Hindlimb muscle (tissue), 1 donor: ENCODE measurements at places on chromosomes 12 and 14. TPM values are rescaled to one million over a fixed set of nuclear protein-coding genes. Genes with fewer than 3 reads are reported as not detected.

DNA sequence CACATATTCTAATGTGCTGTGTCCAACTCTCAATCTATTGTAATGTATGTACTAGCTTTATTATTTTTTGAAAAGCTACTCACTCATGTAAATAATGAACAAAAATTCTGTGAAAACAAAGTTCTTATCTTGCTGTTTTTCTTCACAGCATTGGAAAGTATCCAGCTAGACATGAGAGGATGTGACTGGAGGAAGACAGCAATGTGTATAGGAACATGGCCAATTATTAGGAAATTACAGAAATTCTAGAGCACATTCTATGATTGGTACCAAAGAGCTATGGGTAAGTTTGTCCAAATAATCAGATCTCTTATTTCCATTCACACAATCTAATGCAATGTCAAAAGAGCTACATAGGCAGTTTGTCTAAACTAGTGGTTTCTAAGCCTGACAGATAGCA, 1100.2 kb downstream of the FSCB start:
- no peak for DNase-seq

DNA sequence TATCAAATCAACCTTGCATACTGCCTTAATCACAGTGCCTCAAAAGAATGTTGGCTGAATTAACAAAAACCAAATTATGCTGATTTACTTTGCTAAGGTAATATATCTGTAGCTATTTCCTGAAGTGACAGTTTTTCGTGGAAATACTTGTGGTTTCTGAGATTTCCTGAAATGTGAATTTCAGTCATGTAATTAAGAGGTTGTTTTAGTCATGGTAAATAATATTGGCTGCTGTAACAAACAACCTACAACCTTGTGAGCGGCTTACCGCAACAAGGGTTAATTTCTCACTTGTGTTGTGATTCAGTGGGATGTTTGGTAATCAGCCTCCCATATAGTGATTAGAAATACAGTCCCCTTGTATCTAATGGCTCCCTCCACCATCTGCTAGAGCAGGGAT, 387.9 kb downstream of the NELL2 start:
- no peak for DNase-seq

DNA sequence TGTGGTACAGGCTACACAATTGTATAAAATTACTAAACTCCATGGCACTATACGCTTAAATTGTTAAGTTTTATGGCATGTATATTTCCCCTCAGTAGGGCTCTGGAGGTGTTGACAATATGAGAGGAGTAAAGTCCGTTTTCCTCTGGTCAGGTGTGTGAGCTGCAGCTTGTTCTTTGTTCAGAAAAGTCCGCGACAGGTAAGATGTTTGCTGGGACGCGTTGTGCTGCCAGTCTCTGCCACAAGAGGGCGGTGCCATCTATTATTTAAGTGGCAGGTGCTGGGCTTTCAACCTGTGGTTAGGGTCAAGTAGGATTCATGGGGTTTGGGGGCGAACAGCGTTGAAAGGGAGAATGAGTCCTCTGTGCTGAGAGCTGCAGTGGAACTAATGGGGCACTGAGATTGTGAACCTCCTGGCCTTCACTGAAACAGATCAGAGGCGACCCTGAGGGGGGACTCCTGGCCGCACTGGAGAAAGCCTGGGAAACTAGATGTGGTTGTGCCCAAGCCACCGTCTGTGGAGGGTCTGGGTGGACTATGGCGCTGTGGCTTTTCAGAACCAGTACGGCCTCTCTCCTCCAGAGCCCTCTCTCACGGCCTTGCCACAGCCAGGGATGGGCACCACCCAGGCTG, 179.0 kb downstream of the SLC15A4 start:
- DNase-seq: no peak

DNA sequence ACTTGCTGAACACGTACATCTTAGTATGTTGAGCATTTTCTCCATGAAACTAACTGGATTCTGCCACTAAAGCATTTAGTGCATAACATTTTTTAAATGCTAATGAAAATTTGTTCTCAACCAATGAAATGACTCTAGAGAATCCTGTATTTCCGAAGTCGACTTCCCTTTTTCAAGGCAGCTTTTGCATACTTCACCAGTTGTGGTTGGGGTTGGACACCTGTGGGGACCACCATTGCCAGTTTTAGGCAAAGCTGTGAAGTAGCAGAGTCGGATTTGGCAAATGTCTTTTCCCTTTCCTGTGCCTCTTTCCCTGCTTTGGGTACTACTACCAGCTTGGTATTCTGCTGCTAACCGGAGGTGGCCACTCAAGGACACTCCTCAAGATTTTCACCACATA, 349.2 kb downstream of the BCAT1 start:
- DNase-seq: no peak

DNA sequence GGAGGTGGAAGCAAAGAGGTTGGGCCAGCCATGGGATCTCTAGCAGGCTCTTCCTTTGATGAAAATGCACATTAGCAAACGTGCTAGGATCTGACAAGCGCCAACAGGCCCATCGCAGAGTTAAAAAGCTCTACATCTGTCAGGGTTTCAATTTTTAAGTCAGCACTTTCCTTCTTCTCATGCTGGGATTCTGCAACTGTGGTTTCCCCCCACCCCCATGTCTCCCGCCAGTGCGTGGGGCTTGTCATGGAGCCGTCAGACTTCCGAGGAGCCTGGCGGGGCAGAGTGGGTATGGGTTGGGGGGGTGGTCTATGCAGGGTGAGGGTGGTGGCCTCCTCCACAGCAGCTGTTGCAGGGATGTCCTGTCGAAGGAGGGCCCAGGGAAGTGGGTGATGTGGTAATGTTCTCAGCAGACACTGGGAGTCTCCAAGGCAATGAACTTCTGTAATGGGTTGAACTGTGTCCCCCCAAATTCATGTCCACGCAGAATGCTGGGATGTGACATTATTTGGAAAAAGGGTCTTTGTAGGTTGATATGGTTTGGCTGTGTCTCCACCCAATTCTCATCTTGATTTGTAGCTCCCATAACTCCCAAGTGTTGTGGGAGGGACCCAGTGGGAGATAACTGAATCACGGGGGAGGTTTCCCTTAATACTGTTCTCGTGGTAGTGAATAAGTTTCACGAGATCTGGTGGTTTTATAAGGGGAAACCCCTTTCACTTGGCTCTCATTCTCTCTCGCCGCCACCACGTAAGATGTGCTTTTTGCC, 115.2 kb upstream of the MAP1LC3B2 start:
- no peak for DNase-seq

- no peak for DNase-seq
These were observed 262.6 kb upstream of the BTG1 start for GRCh38 chr12:92408072-92408900.

GRCh38 chr14:66069830-66070541, 416.2 kb upstream of the CCDC196 start:
- DNase-seq: no peak

DNA sequence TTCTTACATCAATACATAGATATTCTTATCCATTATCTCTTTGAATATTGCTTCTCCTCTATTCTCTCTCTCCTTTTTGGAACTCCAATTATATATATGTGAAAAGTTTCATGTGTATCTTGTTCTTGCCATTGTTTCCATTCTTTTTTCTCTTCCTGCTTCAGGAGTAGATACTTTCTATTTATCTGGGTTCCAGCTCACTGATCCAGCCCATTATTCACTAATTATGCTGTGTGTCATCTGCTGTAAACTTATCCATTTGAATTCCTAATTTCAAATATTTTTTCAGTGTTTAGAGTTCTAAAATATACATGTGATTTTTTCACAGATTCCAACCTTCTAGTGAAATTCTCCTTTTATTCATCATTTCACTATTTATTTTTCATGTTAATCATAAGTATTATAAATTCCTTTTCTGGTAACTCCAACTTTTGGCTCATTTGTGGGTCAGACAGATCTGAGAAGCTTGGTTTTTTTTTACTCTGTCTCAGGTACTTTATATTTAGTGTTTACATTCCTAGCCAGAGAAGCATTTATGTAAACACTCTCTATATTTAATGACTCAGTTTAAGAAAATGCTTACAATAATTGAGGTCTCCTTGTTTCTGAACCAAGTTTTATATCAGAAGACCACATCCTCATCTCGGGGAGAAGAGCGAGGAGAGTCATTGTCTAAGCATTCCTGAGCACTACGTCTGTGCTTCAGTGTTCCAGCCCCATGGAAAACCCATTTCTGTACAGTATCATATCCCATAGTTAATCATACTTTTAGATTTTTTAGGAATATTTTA, 15.9 kb upstream of the AMIGO2 start:
- DNase-seq: no peak

- DNase-seq: no peak
These were observed 15.0 kb downstream of the WNT5B start for GRCh38 chr12:1643905-1644533.

GRCh38 chr12:92539976-92540781, 162.6 kb upstream of the PLEKHG7 start:
- DNase-seq: no peak

GRCh38 chr12:104670439-104671408, 214.0 kb downstream of the CHST11 start:
- no peak for DNase-seq

DNA sequence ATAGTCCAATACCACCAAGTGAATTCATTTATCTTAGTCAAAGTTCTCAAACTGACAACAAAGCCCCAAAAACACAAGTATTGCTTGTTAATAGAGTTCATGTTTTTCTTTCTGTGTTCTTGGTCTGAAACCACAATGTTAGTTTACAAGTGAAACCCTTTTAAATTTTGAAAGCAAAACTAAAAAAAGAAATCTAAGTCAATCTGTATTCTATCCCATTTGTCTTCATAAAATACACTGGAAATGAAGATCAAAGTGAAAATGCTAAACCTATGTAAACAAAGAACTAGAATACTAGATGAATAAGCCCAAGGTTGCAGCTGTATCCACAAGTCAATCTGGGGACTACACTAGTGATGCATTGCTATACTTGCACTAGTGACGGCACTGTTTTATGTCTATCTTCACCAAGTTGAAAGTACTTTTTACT, 10.4 kb downstream of the MAP4K5 start:
- no peak for DNase-seq

DNA sequence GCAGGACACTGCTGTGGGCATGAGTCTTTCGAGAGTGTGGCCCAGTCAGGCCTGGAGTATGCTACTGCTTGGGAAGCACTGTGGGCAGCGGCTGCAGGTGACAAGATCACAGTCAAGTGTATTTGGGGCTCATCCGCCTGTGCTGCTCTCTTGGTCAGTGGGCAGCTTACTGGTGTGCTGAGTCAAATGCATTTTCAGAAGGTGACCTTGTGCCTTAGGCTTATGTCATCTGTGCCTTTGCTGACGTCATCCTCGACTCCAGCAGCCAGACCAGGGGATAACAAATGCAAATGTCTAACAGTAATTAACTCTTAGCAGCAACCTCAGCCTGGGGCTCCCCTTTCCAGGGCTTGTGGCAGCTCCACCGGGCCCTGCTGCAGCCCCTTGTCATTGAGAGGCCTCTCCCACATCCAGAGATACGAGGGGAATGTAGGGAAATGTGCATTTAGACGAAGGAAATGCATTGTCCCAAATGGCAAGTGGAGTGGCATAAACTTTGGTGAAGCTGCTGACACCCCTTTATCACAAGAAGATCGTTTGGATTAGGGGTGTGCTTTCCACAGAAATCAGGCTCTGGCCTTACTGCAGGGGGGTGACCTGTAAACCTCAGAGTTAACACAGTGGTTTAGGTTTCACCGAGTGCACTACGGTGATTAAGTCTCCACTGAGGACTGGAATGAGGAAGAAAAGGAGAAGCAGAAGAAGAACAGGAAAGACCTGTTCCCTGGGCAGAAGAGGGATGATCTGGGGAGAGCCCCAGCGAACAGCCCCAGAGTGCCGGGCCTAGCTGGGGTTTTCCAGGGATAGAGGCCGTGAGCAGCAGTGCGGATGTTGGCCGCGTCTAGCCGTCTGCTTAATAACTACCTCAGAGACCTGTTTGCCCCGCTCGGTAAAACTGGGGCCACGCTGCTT, 39.7 kb downstream of the PSMA6 start:
- DNase-seq: no peak

DNA sequence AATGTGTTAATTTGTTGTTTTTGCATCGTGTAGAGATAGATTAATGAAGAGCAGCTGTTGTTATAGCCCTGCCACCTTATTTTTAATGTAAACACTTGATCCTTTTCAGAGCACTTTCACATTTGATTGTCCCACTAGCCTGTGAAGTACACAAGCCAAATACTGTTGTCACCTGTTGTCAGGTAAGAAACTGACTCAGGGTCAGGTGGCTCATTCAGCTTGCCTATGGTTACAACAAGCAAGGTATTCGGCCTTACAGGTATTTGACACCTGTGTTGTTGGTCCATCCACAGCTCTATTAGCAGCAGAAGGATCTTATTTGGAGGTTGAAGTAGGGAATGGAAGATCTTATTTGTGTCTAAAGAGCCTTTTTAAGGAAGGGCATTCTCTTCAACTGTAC, 108.9 kb downstream of the GPR135 start:
- DNase-seq: no peak

GRCh38 chr12:123286652-123287373, 15.2 kb upstream of the CDK2AP1 start:
- no peak for DNase-seq

DNA sequence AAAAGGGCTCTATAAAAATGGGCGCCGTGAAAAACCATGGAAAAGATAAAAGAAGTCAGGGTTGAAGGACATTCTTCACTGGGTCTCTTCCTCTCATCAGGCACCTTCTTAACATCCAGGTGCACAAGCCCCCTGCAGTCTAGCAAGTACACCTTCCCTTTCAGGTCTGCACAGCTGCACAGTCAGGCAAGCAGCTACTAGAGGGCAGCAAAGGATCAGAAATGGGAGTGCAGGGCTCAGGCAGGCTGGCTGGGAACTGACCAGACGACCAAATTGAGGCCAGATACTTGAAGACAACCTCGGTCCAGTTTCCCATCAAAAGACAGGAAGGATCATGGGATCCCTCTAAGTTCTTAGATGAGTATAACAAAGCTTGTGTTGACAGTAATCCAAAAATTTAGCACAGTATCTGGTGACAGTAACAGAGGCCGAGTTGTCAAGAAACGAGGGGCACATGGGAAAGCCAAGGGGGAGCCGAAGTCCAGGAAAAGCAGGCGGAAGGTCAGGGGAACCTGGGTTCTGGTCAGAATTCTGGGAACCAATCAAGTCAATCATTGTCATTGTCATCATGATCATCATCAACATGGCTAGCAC, 10.1 kb upstream of the GRIP1 start:
- DNase-seq: no peak

GRCh38 chr14:24761141-24761540, 127.2 kb upstream of the GZMB start:
- DNase-seq: no peak

GRCh38 chr14:77306416-77306815, 14.3 kb downstream of the POMT2 start:
- no peak for DNase-seq

Gene CLECL1
- polyA plus RNA-seq: 0.31 TPM

Gene PABPN1
- 112 TPM for polyA plus RNA-seq

Gene TSHR
- 0.84 TPM for polyA plus RNA-seq

Gene KCNC2
- 0.52 TPM for polyA plus RNA-seq

Gene KRT71
- polyA plus RNA-seq: not detected

Gene KCNH5
- polyA plus RNA-seq: not detected

Gene SLC15A4
- polyA plus RNA-seq: 24.5 TPM
